Hematopoietic multipotent progenitor cell treated with erythropoietin and hydrocortisone succinate and interleukin-3 and kit ligand, for 15 days (in vitro differentiated cells): ENCODE measurements at places on chromosomes 5 and 9.
A peak's percentile ranks its signal among the peaks of the same experiment; 100 is the strongest.

GRCh38 chr5:1468247-1468612 is 23.0 kb upstream of the SLC6A3 start:
- DNase-seq, result peak; percentile 4

DNA sequence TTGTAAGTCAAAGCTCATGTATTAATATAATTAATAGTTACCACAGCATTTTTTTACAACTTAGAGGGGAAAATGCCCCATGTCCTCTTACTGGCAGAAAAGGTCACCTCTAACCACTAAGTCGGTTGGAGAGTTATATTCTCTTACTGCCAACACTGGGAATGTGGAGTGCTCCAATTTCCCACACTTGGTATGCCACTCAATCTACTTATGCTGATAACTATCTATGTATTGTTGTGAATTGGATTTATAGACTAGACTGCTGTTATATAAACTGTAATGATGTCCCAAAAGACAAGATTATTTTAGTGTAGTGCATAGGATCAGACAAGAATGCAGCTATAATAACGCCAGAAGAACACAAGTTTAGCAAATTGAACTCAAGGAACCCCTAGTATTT is 2385.2 kb upstream of the C9orf72 start:
- no peak for DNase-seq

- DNase-seq, result no peak
Measured at GRCh38 chr9:5321058-5321457, 16.5 kb upstream of the RLN2 start.

DNA sequence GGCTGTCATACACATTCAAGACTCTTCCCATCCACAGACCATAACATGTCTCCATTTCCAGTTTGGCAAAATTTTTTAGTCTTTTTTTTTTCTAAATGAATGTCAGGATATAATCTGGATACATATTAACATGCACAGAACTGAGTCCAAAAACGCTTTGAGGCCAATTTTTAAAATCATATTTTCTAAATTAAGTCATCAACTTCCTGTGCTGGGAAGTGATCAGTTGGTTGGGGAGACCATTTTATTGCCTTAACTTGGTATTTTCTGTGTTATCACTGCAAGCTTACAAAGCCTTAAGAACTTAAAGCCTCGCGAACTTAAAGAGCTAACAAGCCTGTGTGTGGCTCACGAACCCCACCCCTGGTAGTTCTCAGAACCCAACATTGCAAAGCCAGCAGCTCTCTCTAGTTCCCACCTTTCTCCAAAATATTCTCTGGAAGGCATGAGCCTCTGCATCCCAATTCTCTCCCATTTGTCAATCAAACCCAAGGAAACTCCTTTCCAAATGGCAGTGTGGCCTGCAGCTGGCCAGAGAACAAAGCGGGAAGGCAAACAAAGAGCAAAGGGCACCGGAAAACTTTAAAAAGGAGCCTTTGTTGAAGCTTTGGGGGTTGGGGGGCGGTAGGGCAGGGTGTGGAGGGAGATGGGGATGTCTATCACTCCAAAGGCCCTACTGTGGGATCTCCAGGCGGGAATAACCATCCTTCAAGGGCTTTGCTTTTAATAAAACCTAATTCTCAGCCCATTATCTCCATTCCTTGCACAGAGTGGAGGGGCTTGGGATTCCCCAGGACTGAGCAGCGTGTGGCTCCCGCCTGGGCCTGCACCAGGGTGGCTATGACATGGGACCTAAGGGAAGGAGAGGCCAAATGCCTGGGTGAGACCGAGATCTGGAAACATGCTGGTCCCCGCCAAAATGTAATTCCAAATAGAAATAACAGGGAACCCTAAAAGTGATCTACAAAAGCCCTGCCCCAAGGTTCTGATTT is 65.0 kb downstream of the ROR2 start:
- DNase-seq, result no peak

- no peak for DNase-seq
Measured at GRCh38 chr9:92384375-92384774, 20.0 kb downstream of the OGN start.

GRCh38 chr5:74224331-74224730 is 416.2 kb downstream of the ENC1 start:
- DNase-seq, result no peak

DNA sequence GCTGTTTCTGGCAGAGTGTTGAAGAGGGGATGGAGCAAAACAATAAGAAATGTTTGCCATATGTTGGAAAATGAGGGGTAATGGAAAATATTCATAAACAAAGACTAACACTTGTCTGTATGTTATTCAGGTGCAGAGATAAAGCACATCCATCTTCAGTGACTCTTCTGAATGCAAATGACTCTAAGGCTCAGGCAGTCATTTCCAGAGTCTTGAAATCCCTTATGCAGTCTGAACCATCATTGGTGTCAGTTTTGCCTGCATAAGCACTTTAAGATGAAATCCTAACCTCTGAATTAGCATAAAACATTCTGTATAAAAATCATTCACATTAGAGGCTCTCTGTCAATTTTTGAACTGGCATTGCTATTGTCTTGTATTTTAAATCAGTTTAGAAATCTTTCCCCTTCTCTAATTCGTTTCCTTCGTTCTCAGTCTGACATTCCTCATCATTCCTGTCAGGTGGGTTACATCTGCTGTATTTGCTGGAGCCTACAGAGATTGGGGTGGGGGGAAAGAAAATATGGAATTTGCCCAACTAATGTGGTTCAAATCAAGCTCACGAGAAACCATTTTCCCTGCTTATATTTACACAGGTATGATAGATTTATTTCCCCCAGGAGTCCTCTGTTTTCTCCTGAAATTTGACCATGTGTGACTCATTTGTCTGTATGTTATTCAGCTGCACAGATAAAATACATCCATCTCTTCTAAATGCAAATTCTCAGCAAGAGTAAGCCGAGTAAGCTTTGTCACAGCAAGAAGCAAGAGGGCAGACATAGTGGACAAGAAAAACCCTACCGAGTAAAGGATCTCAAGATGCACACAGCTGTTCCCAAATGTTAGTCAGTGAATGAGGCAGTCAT is 31.6 kb downstream of the ENC1 start:
- no peak for DNase-seq

- no peak for DNase-seq
Measured at GRCh38 chr9:101479338-101480030, 43.9 kb upstream of the ALDOB start.

DNA sequence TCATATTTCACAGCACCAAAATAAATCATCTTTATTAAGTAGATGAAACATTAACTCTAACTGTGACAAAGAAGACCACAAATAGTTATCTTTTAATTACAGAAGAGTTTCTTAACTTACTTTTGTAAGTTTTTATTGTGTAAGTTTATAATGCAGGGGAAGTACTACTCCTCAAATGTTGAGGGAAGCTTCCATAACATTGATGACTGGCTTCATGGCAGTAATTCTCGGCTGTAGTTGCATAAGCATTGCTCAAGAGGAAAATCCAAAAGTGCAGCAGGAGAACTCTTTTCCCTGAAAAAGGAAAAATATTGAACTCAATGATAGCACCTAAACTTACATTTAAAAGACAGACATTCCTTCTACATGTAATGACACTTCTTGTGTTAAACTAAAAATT is 4.6 kb downstream of the TSLP start:
- no peak for DNase-seq

DNA sequence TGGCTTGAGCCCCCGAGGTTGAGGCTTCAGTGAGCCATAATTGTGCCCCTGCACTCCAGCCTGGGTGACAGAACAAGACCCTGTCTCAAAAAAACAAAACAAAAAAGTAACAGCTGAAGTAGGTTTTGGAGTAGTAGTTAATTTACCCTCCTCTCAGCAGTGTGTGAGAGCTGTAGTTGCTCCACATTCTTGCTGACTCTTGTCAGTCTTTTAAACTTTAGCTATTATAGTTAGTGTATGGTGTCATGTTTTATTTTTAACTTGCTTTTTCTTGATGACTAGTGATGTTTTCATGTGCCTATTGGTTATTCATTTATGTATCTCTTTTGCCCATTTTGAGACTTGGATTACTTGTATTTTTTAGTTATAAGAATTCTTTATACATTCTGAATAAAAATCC is 52.9 kb upstream of the DHFR start:
- DNase-seq, result no peak

- DNase-seq, result no peak
Measured at GRCh38 chr5:43258116-43258515, 55.1 kb downstream of the HMGCS1 start.

DNA sequence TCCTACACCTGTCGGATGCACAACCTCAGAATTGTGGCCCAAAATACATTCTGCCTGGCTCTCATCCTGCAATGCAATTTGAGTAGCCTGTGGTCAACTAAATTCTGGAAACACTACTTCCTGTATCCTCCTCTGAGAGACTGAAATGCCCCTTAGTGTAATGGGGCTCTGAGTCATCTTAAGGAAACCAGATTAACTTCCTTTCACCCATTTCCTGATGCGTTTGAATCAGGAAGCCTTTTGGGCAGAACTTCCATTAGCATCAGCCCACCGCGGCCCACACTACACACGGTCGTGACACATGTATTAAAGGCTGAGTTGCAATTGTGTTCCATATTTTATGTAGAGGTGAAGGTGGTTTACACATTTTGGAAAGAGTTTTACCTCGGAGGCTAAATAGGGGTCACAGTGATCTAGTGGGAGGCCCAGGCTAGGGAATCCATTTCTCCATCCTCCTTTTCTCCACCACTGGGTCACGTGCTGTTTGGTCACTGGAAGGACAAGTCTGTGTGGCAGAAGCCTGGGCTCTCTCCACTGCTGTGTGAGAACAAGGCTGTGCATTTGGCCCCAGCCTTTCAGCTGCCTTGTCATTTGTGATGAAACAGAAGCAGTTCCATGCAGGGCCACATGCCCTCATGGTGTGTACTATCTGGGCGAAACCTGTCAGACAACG is 55.9 kb downstream of the DAP start:
- no peak for DNase-seq

DNA sequence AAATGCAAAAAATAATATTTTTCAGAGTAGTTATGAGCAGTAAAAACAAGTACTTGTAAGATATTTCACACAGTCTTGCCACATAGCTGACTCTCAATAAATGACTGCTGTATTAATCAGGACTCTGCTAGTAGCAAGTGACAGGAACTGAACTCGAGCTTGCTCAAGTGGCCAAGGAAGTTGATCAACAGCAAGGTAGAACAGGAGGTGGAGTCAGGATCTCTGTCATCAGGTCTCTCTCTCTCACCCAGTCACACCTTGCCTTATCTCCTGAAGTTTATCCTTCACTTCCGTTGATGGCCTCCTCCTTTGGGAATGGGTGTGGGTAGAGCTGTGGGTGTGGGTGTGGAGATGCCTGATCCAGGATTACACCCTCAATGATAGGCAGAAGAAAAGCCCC is 107.0 kb downstream of the GPBP1 start:
- DNase-seq, result no peak

DNA sequence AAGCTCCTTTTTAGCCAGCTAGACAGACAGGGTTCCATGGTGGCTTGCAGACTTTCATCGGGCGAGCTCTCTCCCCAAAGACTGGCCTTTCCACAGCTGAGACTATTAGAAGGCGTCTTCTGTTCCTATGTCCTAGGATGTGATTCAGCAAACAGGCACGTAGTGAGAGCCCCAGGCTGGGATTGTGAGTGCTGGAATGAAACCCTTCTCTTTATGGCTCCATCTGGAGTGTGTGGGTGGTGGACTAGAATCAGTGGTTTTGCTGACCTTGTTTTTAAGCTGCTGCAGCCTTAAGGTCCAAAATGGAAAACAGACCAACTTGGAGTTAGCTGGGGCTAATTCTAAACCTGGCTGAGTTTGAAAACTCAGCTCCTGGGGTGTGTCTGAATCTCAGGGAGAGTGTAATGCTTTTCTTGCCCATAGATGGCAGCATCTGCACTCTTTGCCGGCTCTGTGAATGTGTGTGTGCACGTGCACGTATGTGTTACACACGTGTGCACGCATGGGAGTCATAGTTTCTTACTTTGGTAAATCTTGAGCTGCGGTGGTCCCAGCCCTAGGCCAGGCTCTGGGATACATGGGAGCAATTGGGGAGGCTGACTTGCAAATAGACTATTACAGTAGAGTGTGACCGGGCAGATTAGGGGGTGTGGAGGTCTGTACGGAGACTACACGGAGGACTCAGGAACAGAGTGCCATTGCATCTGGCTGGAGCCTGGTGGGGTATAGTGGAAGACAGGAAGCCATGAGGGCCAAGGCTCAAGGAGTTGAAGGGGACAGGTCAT is 10.7 kb downstream of the GSN start:
- DNase-seq, result peak; percentile 62
